ENCODE measurements at places on chromosomes 7 and 10.

- DNase-seq: no peak
Observed at GRCh38 chr10:127318396-127318795, 122.0 kb upstream of the INSYN2A start.

GRCh38 chr10:86355571-86356038 is 11.0 kb downstream of the GRID1 start:
- DNase-seq: no peak

- DNase-seq: no peak
Observed at GRCh38 chr10:63887023-63887589, 365.9 kb downstream of the REEP3 start.

- no peak for DNase-seq
Observed at GRCh38 chr7:84923348-84923747, 263.5 kb downstream of the SEMA3D start.

- no peak for DNase-seq
Observed at GRCh38 chr10:132739225-132739613, 46.7 kb downstream of the NKX6-2 start.

- DNase-seq: no peak
Observed at GRCh38 chr10:108358912-108359311, 1194.4 kb upstream of the SORCS1 start.

GRCh38 chr7:134855442-134855841 is 76.0 kb downstream of the CALD1 start:
- DNase-seq: no peak
